ENCODE measurements at places on chromosomes 4 and X.

DNA sequence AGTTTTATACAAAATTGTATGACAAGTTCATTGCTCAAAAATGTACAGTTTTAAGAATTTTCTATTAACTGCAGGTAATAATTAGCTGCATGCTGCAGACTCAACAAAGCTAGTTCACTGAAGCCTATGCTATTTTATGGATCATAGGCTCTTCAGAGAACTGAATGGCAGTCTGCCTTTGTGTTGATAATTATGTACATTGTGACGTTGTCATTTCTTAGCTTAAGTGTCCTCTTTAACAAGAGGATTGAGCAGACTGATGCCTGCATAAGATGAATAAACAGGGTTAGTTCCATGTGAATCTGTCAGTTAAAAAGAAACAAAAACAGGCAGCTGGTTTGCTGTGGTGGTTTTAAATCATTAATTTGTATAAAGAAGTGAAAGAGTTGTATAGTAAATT is 131.0 kb downstream of the TET2 start:
- no peak for DNase-seq

DNA sequence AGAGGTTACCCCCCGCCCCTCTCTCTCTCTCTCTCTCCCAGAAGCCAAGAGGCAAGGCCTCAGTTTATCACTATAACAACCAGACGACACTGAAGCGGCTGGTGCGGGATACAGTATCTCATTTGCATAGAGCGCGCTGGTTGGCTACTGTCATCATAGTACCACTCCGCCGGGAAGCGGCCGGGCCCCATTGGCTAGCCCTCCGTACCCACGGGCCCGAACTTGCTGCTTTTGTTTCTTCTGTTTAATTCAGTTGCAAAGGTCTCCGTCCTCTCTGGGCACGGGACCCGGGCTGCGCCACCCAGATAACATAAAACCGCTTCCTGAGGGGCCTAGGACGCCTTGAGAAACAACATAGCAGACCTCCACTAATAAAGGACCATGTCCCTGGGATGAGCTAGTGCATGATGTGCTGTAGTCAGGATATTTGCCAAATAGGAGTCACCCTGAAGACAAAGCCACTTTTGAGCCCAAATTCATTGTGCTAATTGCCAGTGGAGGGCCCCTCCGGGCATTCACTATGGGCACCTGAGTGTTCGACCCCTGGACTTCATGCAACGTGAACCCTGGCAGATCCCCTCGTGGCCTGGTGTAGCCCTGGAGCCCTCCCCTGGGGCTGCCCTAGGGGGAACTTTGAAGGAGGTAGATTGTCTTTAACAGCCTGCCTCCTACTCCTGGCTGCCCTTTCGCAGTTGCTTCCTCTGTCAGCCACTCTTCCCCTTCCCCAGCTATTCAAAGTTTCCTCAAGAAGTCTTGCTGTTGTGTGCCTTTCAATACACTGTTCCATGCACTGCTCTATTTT is at the start of gene PCYT1B:
PCYT1B (minus strand) TSS at position 91 of the 802 bp plus-strand sequence. CDS start 242 bp downstream, outside the sequence.
- DNase-seq = peak; percentile 33

- DNase-seq = no peak
These were observed 23.0 kb downstream of the GAB3 start for GRCh38 chrX:154727871-154728270.

- no peak for DNase-seq
These were observed 314.1 kb downstream of the STK32B start for GRCh38 chr4:5365071-5366008.

All from stimulated activated CD4-positive, alpha-beta T cell treated with anti-CD3 and anti-CD28 coated beads, Interleukin-15, amount 100 ng/mL, for 1 hour (primary cell).